ENCODE measurements at places on chromosomes 1 and 21.
A peak's percentile ranks its signal among the peaks of the same experiment; 100 is the strongest.

GRCh38 chr1:14168326-14169063, 430.0 kb upstream of the KAZN start:
- DNase-seq, result no peak

GRCh38 chr1:2193514-2194281, 874 bp downstream of the FAAP20 start:
- no peak for DNase-seq

DNA sequence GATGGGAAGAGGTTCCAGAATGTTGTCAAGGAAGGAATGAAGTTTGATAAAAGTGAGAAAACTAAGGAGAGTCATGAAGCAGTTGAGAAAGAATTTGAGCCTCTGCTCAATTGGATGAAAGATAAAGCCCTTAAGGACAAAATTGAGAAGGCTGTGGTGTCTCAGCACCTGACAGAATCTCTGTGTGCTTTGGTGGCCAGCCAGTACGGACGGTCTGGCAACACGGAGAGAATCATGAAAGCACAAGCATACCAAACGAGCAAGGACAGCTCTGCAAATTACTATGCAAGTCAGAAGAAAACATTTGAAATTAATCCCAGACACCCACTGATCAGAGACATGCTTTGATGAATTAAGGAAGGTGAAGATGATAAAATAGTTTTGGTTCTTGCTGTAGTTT, 142.8 kb downstream of the CDC7 start:
- DNase-seq, result no peak

- DNase-seq, result no peak
Observed at GRCh38 chr21:33067043-33067442, 2.9 kb upstream of the OLIG1 start.

DNA sequence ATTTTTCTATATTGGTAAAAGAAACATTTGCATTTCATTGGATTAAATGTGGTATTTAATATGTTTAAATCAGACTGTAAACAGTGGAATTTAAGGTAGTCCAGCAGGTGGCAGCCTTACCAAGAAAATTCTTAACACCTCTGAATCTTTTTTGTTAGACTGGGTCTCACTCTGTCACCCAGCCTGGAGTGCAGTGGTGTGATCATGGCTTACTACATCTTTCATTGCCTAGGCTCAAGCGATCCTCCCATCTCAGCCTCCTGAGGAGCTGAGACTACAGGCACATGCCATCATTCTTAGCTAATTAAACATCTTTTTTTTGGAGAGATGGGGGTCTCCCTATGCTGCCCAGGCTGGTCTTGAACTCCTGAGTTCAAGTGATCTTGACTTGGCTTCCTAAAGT, 98.8 kb downstream of the RABGAP1L start:
- peak; percentile 19 for DNase-seq

GRCh38 chr1:231039161-231040018, 664 bp downstream of the FAM89A start:
- DNase-seq, result no peak

- DNase-seq, result peak; percentile 63
Observed at GRCh38 chr1:117664314-117664713, 58.5 kb downstream of the TENT5C start.

DNA sequence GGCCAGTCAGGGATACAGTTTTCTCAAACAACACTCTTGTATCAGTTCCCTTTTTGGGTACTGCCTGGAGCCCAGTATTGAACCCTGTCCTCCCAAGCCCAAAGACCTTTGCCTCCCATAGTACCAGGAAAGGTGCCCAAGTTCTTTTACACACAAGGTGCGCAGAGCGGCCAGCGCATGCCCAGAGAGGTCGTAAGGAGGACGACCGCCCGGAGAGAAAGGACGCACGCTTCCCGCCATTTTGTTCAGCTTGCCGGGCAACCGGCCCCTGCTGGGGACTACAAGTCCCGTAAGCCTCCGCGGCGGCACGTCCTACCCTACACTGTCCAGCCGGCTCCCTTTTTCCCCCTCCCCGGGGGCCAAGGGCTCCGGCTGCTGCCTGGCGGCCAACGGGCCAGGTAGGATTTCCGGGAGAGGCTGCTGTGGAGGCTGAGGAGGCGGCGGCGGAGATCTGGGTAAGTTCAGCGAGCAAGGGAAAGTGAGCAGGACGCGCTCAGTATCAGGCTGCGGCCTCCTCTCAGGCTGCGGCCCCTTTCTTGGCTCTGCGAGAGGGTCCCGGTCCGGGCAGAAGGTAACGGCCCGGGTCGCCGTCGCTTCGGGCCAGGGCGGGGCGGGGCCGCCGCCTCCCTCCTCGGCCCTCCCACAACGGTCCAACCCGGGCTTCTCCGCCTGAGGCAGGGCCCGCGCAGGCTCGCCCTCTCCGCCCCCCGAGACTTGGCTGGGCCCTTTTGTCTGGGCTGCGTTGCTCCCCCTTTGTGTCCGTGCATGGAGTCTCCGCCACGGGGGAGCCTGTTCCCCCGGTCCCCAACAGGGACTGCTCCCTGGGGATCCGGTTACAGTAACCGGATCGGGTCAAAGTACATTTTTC, at the start of gene PHACTR4:
Gene PHACTR4, plus strand, starts transcription at position 370 of the 868 bp plus-strand sequence. CDS start 37,708 bp downstream, outside the sequence.
- peak; percentile 61 for DNase-seq

DNA sequence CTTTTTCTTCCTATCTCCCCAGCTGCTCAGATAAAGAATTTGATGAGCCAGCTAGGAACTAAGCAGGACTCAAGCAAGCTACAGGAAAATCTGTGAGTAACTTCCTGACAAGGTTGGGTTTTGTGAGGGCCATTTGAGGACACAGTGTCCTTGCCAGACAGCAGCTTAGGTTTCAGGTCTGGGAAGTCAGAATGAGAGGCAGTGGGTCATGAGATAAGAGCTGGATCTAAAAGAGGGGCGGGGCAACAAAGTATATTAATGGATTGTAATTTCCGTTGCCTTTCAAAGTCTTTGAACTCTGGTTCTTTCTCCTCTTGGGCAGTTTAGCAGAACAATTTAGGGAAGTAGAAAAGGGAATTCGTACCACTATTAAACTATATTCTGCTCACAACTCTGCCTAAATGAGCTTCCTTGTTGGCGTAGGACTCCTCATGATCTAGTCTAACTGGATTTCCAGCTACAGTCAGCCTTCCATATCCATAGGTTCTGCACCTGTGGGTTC, 16.6 kb downstream of the STX12 start:
- no peak for DNase-seq

- no peak for DNase-seq
Observed at GRCh38 chr1:190511554-190511953, 33.9 kb upstream of the BRINP3 start.

DNA sequence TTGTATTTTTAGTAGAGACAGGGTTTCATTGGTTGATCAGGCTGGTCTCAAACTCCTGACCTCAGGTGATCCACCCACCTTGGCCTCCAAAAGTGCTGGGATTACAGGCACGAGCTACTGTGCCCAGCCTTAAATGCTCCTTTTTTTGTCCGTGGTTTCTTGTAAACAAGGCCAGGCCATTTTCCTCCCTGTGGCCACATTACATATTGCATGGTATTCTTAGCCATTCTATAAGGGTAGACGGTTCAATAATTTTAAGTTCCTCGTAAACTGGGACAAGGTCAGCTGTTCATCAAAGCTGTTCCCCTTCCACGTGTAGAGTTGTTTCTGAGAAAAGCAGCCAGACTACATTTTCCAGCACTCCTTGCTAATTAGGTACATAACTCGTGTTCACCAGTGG, 10.3 kb upstream of the LUZP1 start:
- DNase-seq, result no peak

DNA sequence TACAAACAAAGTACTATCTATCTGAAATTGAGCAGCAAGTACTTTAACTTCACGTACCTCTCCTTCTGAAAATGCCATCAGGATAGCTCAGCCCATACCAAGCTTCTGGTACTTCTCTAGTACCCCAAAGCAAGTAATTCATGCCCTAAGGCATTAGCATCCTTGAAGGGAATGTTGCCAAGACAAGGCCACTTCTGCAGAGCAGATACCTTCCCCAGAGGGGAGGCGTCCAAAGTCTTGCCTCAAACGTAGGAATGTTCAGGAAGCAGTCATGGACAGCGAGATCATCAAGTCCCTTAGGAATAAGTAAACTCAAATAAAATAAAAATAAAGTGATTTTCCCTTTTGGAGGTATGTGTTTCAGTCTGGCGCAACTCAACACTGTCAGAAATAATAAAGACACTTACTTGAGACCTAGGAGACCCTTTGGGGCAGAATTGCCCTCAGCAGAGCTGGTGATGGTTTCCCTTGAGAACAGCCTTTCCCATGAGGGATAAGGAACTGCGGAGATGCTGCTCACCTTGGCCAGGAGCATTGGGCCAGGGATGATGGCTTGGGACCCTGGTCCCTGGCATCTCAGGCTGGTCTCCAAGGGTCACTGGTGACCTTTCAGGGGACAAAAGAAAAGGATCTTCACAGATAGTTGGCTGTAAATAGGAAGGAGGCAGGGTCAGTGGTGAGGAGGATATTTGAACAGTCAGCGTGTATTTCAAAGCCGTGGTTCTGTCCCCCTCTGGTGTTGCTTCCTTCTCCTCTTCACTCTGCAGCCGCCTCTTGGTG, 522.9 kb downstream of the KIF26B start:
- no peak for DNase-seq

DNA sequence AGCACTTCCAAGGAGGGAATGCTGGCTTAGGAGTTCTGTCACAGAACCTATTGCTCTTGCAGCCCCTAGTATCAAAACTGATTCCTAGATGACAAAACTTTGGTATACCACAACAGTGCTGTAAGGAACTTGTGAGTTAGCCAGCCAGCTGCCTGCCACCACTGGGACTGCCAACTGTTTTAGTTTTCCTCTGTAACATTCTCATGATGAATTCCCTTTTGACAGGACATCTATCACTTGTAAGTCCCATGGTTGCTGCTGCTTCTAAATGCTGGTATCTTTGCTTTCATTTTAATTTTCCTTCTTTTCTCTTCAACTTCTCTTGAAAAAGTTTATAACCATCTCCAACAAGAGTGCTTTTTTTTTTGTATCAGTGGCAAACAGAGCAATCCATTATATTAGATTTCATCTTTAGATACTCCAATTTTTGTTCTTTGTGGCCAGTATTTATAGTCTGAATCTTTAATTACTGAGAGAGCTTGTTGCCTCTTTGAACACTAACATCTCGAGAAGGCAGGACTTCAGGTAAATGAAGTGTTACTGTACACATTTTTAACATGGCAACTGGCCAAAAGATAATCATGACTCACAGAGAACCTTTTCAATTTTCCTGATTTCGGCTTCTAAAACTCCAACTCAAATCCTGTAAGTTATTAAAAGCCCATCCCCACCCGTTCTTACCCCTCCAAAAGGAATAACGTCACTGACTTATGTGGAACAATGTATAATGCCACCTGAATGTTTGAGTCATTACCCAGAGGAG, 19.8 kb downstream of the DBT start:
- DNase-seq, result no peak

DNA sequence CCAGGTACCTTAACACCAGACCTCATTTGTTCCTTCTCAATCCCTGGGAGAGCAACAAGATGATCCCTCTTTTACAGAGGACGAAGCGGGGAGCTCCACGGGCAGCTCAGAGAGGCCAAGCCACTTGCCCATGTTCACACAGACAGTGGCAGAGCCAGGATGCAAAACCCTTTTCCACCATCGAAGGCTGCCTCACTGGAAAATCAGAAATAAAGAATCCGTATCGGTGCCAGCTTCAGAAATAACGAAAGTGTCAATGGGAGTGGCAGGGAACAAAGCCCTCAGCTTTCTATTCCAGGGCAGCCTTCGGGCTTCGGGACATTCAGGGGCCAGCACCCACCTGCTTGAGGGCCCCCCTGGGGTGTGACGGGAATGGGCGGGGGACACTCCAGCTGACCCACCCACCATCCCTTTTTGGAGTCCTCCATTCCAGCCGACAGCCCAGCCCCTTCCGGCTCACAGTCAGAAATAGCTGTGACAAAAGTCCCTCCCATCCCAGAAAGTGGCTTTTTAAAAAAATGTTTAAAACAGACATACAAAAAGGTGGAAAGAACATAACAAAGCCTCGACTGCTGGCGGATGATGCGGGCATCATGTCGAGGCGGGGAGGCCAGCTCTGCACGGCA, 6.0 kb downstream of the IFFO2 start:
- DNase-seq, result no peak

DNA sequence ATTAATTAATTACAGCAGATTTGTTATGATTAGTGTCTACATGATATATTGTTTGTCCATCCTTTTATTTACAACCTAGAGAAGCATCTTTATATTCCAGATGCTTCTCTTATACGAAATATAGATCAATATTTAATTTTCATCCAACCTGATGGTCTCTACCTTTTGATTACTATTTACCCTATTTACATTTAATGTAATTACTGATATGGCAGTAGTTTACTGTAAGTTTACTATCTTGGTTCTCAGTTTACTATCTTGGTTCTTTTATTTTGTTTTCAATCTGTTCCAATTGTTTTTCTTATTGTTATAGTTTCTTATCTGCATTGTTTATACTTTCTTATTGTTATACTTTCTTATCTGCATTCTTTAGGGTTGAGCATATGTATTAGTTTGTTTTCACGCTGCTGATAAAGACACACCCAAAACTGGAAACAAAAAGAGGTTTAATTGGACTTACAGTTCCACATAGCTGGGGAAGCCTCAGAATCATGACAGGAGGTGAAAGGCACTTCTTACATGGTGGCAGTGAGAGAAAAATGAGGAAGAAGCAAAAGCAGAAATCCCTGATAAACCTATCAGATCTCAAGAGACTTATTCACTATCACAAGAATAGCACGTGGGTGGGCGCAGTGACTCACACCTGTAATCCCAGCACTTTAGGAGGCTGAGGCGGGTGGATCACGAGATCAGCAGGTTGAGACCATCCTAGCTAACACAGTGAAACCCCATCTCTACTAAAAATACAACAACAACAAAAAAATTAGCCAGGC, 28.9 kb downstream of the FAF1 start:
- DNase-seq, result peak; percentile 20

DNA sequence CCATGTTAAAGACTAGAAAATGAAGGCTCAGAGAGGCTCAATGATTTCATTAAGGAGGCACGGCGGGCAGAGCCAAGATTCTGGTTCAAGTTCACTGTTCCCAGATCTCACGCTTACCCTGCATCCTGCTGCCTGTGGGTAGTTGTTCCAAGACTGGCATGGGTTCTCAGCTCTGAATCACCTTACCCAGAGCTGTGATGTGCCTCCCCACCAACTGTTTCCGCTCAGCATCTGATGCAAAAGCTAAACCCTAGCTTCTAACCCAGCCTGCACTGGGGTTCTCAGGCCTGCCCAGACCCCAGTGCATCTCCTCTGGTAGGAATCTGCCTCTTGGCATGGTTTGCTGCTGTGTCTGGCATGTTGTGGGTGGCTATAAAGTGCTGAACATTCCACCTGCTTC, 11.8 kb downstream of the TNR start:
- no peak for DNase-seq

- no peak for DNase-seq
Observed at GRCh38 chr1:203671521-203672278, 45.1 kb downstream of the ATP2B4 start.

- peak; percentile 77 for DNase-seq
Observed at GRCh38 chr1:17236779-17237560, 11.9 kb upstream of the PADI3 start.

- no peak for DNase-seq
Observed at GRCh38 chr1:186792870-186793581, 35.7 kb upstream of the PLA2G4A start.

Measured in stimulated activated CD4-positive, alpha-beta T cell treated with anti-CD3 and anti-CD28 coated beads, Interleukin-2, amount 100 ng/mL, for 4 hours (primary cell).